Activated CD8-positive, alpha-beta T cell treated with anti-CD3 and anti-CD28 coated beads for 36 hours (primary cell): ENCODE measurements at places on chromosomes 1 and 21. TPM values are rescaled to one million over a fixed set of nuclear protein-coding genes. Genes with fewer than 3 reads are reported as not detected.

DNA sequence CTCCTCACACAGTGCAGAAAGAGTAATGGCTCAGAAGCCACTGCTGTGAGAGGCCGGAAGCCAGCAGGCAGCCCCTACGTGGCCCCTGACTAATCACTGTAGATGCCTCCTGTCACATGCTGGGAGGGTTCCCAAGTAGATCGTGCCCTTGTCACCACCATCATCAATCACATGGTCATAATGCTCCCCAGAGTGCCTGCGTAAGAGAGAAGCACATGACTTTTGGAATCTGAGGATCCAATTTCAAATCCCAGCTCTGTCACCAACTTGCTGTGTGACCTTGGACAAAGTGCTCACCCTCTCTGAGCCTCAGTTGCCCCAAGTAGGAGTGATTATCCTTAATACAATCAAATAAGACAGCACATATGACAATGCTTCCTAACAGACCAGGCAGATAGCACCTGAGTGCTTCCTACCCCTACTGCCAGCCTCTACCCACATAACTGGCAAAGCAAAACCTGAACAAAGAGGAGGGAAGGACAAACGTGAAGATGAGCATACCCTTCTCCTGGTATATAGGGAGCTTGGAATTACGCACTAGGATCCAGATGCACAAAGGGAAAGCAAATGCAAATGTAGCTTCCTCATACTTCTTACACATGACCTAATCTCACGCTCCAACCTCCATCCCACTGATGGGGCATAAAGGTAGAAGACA, 65.7 kb downstream of the SDC3 start:
- DNase-seq = no peak
- peaks cover 54% of the 10 kb centered on the region for H3K27me3 ChIP-seq
- no peak overlapping the region for H3K4me3 ChIP-seq
- no peak overlapping the region for H3K27ac ChIP-seq
- H3K4me1 ChIP-seq = no peaks in the 10 kb centered on the region

- H3K4me1 ChIP-seq = peaks cover 78% of the 10 kb centered on the region
- H3K4me3 ChIP-seq = no peak overlapping the region
- H3K27me3 ChIP-seq = no peaks in the 10 kb centered on the region
- peak overlapping the region; percentile 21 for H3K27ac ChIP-seq
- peaks cover 65% of the 10 kb centered on the region for H3K36me3 ChIP-seq
- peak; percentile 40 for DNase-seq
Measured at GRCh38 chr1:114745291-114745690, 12.5 kb downstream of the CSDE1 start.

DNA sequence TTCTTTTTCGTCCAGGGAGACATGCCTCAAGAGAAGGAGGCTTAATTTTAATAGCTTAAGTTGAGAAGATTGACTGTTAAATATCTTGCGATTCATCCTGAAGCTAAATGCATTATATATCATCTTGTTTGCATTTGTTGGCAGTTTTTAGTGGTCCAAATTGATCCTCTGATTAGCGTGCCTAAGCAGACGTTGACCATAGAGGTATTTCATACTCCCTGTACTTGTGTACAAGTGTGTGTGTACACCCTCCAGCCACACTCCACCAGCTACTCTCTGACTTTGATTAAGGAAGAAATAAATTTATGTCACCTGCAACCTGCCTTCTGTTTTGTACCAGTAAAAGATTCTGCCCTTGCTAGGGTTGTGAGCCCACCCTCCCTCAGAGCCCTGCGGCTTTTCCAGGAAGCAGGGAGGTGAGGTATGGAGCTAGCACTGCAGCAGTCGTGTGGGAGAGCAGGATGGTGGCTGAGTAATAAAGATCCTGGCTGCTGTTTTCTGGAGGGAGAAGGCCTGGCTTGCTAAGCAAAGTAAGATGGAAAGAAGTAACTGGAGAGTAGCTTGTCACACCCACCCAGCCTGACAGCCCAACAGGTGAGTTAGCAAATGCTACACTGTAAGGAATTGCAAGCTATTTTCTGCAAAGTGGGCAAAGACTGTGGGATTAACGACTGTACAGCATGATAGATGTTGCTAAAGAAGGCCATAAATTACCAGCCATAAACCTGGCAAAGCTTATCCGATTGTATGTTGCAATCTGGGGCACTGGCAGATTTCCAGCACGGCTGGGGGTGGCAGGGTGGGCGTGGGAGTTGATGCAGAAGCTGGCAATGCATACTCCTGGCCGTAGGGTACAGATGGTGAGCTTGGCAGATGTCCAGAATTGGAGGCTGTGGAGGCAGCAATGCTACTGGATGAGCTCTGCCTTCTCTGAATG, 170.2 kb downstream of the TNR start:
- H3K4me1 ChIP-seq = no peaks in the 10 kb centered on the region
- no peak overlapping the region for H3K27ac ChIP-seq
- H3K27me3 ChIP-seq = peaks cover 17% of the 10 kb centered on the region
- H3K4me3 ChIP-seq = no peak overlapping the region

GRCh38 chr1:67738401-67738800, 53.4 kb downstream of the GADD45A start:
- H3K4me3 ChIP-seq = no peak overlapping the region
- H3K4me1 ChIP-seq = peaks cover 21% of the 10 kb centered on the region
- no peak for DNase-seq

GRCh38 chr1:114082867-114083585, 70.6 kb downstream of the SYT6 start:
- H3K36me3 ChIP-seq = no peaks in the 10 kb centered on the region
- peaks cover 3% of the 10 kb centered on the region for H3K27me3 ChIP-seq
- no peak for DNase-seq
- peaks cover 2% of the 10 kb centered on the region for H3K4me1 ChIP-seq
- H3K27ac ChIP-seq = no peak overlapping the region
- H3K4me3 ChIP-seq = no peak overlapping the region

DNA sequence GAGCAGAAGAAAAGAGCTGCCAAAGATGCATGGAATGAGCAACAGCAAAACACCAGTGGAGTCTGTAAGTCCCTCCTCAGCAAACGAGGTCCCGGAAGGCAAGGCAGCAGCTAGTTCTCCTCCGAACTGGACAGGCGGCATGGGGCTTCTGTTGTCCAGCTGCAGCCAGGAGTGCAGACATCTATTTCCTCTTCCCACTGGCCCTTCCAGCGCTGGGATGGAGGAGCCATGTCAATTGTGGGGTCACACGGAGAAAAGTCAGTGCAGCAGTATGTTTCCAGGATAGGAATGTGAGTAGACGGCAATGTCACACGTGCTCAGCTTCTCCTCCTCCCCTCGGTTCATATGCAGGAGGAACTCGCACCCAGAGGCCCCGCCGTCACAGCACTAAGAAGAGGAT, 46.5 kb downstream of the STX6 start:
- H3K27ac ChIP-seq = no peak overlapping the region
- H3K4me1 ChIP-seq = peaks cover 34% of the 10 kb centered on the region

- no peak overlapping the region for H3K4me3 ChIP-seq
- H3K4me1 ChIP-seq = peaks cover 11% of the 10 kb centered on the region
- no peaks in the 10 kb centered on the region for H3K27me3 ChIP-seq
- H3K27ac ChIP-seq = no peak overlapping the region
Measured at GRCh38 chr1:160322831-160323230, 20.2 kb downstream of the COPA start.

DNA sequence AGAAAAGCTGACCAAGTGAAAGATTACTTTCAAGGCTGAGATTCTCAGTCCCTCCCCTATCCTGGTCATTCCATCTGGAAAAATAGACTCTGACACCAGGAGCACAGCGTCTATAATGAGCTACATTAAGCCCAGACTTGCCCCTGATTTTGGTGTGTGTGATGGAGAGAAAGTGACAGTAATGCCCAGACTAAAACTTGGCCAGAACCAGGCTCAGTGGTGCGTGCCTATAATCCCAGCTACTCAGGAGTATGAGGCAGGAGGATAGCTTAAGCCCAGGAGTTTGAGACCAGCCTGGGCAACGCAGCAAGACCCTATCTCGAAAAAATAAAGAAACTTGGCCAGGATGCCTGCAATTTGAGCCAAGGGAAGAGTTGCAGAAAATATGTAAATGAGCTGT, 15.9 kb downstream of the PLEKHA6 start:
- H3K4me3 ChIP-seq = no peak overlapping the region
- no peaks in the 10 kb centered on the region for H3K36me3 ChIP-seq
- no peak for DNase-seq
- H3K27me3 ChIP-seq = peaks cover 4% of the 10 kb centered on the region
- peaks cover 7% of the 10 kb centered on the region for H3K4me1 ChIP-seq

RIMS3 gene
- 3.0 TPM for total RNA-seq

NUP210L gene
- total RNA-seq = not detected

CTSE gene
- total RNA-seq = not detected

CLCA1 gene
- not detected for total RNA-seq

ACOT7 gene
- total RNA-seq = 86.7 TPM

LHX8 gene
- total RNA-seq = not detected
